ENCODE measurements at places on chromosomes 7 and 10.

DNA sequence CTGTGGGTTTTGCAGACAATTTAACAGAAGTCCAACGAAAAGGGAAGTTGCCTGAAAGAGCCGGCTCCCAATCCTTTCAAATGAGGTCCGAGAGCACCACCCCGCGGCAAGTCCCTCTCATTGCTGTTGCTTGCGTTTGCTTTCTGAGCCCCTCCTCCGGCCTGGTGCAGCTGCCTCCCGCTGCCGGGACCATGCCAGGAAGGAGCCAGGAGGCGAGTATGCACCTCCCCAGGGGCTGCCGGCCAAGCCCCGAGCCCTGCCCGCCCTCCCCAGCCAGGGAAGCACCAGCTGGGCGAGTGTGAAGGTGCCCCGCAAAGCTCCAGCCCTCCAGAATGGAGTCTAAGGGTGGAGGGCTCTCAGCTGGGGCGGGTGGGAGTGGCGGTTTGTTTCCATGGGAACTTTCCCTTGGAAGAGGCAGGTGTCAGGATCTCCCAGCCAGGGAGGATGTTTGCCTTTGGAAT is 25.8 kb upstream of the PPP2R2D start:
- DNase-seq: peak; percentile 31

GRCh38 chr10:69346776-69347175 is 68.5 kb downstream of the HK1 start:
- DNase-seq: no peak

DNA sequence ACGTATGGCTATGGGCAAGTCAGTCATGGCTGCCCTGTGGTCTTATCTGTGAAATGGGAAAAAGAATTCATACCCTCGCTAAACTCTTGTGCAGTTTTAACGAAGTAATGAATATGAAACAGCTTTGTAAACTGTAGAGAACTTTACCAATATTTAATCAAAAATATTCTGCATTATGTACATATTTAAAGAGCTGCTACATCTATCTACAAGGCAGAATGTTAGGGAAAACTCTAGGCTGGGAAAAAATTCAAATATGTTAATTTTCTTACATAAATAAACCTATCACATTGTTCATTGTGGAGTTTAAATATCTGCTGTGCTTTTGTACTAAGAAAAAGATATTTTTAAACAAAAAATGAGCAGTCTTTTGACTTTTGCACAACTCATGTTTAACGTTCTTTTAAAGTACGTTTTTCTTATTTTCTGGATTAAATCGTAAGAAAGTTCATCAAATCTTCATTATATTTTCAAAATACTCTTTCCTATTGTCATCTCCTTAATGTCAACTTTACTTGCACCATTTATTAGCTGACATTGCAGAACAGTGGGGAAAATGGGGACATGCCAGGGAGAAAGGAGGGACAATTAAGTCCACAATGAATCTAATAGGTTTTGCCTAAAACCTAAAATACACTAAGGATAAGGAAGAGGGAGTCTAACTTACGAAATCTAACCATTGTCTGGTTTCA is 57.5 kb downstream of the ICA1 start:
- no peak for DNase-seq

DNA sequence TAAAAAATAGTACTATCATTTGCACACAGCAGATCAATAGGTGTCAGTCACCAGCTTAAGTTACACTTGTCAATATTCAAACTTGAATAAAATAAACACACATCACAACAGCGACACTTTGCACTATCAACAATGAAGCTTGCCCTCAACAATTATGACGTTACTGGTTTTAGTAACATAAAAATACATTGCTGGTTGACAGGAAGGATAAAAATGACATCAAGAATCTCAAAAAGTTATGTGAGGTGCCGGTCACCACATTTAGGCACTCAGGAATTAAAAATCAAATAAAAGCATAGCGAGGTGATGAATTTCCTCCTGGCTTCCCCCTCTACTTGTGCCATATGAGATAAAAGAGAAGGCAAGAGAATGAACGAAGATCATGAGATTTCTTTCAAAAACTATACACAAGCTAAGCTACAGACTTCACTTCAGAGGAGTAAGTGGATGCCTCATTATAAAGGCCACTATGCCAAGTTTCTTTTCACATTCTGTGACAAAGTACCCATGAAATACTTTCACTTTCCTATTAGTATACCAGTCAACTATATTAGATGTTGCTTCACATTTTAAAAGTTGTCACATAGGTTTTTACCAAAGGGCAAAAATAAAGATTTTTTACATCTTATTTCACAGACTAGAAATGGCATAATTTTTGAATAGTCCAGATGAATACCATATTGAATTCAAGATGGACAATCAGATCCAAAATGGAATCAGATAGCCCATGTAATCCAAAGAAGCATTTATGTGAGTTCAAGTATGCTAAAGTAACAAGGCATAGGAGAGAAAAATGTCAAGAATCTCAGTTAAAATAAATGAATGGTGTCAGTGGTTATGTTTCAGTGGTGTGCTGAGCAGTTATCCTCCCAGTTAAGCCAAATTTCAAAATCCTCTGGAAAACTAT is 3.6 kb downstream of the CCDC71L start:
- DNase-seq: no peak

DNA sequence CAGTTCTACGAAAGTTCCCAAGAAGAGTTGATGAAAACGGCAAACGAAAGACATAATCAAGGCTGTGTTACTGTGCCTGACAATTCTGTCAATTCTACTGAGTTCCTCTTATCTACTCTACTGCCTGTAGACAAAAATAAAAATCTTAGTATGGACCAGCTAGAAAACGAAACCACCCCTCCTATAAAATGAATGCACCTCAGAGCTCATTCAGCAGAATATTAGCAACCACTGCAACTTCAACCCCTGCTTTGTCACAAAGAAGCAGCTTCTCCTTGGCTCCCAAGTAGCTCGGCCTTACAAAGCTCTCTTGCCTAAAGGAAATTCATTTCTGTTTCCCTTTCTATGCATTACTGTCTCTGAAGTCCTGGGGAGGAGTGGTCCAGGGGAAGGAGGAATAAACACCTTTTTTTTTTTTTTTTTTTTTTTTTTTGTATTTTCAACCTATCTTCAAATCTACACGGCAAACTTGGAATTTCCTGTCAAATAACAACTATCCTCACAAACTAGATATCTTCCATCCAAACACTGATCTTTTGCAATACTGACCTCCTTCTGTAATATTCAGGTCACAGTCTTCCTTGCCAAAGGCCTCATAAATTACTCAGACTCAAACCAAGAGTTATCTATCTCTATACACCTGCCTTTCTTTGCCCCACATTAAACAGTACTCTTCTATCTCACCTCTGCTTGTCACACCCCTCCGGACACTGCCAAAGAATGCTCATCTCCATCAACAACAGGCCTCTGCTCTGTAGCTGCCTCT is 74.3 kb downstream of the GLI3 start:
- no peak for DNase-seq

DNA sequence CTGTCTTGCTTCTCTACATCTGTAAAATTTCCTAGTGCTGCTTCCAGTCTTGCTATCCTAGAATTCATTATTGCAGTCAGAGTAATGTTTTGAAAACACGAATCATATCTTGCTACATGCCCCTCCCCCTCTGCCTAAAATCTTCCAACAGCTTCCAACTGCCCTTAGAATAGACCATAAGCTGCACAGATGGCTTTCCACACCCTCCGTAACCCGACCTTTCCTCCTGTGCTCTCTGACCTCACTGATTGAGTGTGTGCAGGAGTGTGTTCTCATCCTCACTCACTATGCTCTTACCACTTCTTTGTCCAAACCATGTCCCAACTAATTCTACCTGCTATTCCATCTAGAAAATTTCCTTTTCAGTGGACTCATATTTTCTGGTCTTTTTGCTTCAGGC is 121.2 kb upstream of the ANKRD1 start:
- DNase-seq: no peak

- no peak for DNase-seq
Observed at GRCh38 chr10:120019568-120019967, 127.0 kb downstream of the SEC23IP start.

GRCh38 chr7:133860628-133861335 is 266.4 kb upstream of the LRGUK start:
- no peak for DNase-seq

DNA sequence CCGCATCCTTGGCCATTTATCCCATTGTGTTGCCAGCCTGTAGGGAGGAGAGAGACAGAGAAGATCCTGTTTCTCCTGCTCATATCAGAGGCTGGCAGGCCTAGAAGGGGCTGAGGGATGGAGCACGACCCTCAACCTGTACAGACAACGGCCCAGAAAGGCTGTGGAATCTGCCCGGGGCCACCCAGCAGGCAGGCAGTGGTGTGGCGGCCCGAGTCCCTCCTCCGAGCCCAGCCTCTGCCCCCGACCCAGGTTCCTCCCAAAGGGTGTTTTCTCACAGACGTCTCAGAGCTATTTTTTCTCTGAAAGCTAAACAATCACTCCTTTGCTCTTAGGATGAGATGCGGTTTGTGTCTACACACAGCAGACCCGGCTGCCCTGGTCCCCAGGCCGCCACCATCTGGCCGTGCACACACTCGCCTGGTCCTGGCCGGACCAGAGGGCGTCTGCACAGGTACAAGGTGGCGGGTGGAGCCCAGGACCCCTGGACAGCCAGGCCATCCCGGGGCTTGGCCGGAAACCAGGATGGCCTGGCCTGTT is 69.3 kb downstream of the FOXL3 start:
- no peak for DNase-seq

GRCh38 chr7:20320322-20320721 is 10.4 kb upstream of the ITGB8 start:
- no peak for DNase-seq

DNA sequence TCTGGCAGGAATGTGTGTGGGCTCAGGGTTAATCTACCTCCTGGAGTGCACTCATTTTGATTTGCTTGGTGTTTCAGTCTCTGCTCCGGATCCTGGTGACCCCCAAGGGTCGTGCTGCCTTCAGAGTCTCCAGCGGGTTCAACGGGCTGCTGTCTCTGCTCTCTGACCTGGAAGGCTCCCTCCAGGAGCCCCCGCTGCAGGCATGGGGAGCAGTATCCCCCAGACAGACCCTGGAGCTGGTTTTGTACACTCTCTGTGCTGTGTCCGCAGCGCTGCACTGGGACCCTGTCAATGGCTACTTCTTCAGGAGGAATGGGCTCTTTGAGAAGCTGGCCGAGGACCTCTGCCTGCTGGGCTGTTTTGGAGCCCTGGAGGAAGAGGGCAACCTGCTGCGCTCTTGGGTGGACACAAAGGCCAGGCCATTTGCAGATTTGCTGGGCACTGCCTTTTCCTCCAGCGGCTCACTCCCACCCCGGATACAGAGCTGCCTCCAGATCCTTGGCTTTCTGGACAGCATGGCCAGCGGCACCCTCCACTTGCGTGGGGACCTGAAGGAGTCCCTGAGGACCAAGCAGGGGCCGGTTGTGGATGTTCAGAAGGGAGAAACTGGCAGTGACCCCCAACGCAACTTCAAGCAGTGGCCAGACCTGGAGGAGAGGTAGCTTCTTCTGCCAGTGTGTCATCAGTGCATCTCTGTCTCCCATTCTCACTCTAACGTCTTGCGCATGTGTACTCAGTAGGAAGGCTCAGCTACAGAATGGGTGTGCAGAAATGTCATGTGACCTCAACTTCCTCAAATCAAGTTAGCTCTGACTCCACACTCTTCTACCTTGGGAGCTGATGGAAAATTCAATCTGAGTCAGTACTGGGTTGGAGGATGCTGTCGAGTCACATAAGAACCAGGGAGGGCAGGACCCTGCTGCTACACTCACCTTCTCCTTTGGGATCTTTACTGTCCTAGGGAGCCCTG is 58.5 kb downstream of the WDFY4 start:
- no peak for DNase-seq

DNA sequence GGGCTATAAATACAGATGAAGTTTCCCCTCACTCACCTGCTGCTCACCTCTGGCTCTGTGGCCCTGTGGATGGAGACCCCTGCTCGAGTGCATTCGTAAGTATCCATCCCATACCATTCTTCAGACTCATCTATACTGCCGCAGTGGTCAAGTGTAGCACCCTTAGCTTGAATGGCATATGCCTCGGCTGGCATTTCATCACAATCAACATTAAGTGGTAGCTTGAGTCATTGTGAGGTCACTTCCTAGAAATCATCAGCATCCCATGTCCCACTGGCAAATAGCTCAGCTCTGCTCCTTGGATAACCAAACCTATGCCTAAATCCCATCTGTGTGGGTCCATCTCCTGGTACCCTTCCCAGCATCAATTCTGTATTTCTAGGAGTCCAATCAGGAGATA is 38.2 kb downstream of the MDH2 start:
- DNase-seq: no peak

GRCh38 chr7:155252892-155253501 is 44.7 kb upstream of the INSIG1 start:
- DNase-seq: no peak

- no peak for DNase-seq
Observed at GRCh38 chr7:7422641-7423040, 113.0 kb downstream of the COL28A1 start.

DNA sequence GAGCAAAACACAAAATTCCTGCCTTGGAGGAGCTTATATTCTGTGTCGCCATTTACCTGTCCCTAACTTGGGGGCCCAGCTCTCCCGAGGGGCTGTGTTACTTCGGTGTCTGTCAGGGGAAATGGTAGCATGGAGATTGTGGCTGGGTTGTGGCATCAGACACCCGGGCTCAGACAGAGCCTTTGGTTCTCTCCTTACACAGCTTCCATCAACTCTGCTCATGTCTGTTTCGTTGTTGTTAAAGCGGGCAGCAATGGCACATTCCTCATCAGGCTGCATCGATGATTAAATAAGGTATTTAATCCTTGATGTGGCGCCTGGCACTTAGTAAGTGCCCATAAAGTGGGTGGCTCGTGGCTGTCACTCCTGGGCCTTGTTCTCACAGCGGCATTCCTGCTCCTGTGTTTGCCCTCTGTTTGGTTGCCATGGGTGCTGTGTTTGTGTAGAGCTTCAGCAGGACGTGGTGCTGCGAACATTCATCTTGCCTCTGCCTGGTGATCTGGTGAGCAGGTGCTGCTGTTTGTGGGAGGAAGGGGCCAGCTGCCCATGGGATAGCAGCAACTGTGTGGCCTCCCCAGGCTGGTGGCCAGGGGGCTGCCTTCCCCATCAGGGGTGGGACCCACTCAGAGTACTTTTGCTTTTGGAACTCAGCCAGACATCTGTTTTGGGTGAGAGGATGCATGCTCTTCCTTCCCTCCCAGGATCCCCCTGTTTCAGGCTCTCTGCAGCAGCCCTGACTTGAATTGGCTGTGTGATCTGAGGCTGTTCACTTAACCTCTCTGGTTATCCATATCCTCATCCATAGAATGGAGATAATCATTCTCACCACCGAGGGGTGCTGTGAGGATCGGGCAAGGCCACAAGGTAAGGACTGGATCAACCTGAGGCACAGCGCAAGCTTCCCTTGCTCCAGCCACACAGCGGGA is 207.2 kb upstream of the SVIL start:
- DNase-seq: no peak

DNA sequence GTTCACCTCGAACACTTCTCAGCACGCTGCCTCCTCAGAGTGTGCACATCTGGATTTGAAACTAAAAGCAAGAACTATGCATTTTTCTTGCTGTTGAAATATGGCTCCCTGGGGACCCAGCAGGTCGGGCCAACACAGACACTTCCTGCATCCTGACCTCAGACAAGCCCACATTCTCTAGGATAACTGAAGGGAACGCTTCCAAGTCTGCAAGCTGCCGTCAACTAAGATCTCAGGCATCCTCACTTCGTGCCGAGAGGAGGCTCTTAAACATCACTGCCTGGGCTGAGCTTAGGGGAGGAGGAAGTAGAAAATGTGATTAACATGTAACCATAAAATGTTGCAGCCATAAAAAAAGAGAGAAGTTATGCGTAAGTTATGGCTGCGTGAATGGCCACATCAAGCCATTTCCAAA is 65.5 kb downstream of the PYROXD2 start:
- DNase-seq: peak; percentile 100

All from AG04449 (cell line).